Psoas muscle (tissue), 8 donors: ENCODE measurements at places on chromosomes 11 and 22.

DNA sequence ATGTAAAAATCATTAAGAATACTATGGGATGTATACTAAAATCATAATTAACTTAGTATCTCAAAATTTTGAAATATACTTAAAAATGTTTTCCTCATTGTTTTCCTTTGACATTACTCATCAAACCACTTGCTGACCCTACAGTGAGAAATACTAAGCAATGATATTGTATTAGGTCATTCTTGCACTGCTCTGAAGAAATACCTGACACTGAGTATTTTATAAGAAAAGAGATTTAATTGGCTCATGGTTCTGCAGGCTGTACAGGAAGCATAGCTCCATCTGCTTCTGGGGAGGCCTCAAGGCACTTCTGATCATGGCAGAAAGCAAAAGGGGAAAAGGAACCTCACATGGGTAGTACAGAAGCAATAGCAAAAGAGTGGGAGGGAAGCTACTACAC is 950.9 kb upstream of the CHORDC1 start:
- no peak overlapping the region for H3K27ac ChIP-seq
- H3K4me1 ChIP-seq: no peaks in the 10 kb centered on the region
- no peak for DNase-seq
- H3K4me3 ChIP-seq: no peak overlapping the region
- H3K36me3 ChIP-seq: no peaks in the 10 kb centered on the region
- H3K27me3 ChIP-seq: no peaks in the 10 kb centered on the region

- peaks cover 12% of the 10 kb centered on the region for H3K4me1 ChIP-seq
- H3K4me3 ChIP-seq: no peak overlapping the region
- H3K36me3 ChIP-seq: no peaks in the 10 kb centered on the region
- no peaks in the 10 kb centered on the region for H3K27me3 ChIP-seq
- H3K27ac ChIP-seq: no peak overlapping the region
Measured at GRCh38 chr22:24697172-24697571, 77.3 kb downstream of the PIWIL3 start.

DNA sequence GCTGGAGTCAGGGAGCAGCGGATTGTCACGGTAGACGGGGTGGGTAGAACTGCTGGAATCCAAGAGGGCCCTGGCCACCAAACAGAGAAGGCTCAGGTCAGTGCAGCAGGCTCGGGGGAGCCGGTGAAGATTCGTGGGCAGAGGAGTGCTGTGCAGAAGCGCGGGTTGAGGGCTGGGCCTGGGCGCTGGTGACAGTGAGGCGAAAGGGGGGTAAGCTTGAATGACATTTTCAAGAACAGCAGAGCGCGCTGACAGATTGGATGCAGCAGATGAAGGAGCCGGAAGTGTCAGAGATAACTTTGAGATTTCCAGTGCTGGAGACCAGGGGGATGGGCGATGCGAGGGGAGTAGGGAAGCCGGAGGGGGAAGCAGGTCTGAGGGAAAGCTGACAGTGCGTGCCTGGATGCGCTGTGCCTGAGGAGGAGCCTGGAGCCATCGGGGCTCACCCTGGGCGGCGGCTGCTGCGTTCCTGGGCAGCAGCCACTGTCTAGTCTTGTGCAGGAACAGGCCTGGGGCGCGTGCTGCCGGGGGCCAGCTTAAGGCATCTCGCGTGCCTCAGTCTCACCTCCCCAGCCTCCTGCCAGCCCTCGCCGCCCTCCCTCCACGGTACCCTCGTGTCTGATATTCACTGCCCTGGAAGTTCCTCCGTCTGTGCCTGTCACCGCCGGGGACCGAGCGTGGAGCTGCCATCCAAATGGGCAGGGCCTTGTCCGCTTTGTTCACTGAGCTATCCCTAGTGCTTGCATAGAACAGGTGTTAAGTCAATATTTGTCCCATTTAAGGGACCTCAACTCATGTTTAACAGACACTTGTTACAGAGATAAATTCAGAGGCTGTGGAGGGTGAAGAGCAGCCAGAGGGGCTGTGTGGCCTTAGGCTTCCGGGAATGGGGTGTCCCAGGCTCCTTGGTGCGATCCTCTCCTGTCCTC is 5.2 kb downstream of the GRIK4 start:
- no peaks in the 10 kb centered on the region for H3K36me3 ChIP-seq
- DNase-seq: peak; percentile 45
- peaks cover 46% of the 10 kb centered on the region for H3K27me3 ChIP-seq
- H3K4me3 ChIP-seq: no peak overlapping the region
- no peak overlapping the region for H3K27ac ChIP-seq
- H3K4me1 ChIP-seq: no peaks in the 10 kb centered on the region

DNA sequence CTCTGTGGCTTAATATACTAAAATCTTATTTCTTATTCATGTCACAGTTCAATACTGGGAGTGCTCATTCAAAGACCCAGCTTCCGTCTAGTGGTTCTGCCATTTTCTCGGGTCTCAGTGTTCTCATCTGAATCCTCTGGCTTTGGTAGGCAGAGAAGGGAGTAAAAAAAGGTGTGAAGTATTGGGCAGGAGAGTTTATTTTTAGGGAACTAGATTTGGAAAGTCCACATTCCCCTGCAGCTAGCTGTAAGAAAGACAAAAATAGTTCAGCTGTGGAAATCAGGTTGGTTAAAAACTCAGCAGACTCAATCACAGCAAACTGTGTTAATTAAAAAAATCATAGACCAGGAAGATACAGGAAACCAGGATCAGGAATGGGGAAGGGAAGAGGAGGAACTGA is 4.1 kb upstream of the LYVE1 start:
- no peaks in the 10 kb centered on the region for H3K27me3 ChIP-seq
- H3K4me3 ChIP-seq: no peak overlapping the region
- no peaks in the 10 kb centered on the region for H3K36me3 ChIP-seq
- H3K27ac ChIP-seq: peak overlapping the region; percentile 40
- no peak for DNase-seq
- H3K4me1 ChIP-seq: peaks cover 27% of the 10 kb centered on the region

DNA sequence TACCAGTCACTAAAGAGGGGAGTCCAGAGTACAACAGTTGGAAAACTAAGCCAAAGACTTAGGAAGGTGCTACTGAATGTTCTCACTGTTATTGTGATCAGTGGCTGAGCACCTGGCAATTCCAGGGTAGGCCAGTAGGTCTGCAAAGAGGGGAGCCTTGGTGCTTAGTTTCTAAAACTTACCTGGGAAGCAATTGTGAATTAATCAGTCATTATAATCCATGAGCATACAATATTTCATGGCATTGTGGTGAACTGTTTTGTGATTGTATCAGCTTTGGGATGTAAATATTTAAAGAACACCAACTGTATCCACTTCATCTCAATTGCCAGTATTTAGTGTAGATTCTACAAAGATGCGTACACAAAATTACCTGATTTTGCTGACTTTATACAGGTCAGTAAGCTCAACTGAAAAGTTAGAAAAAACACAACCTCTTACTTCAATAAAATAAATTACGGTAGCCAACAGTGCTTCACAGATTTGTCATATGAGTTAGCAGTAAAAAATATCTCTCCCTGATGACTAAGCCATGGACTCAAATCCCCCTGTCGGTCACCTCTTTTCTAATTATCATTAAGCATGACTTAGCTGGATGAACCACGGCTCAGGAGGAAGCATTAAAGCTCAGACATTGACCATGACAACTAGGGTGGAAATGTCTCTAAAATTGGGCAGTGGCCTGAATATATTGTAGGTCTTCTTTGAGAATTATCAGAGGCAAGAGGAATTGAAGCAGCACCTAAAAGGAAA is 30.8 kb upstream of the SORL1 start:
- H3K27ac ChIP-seq: no peak overlapping the region
- DNase-seq: no peak
- no peaks in the 10 kb centered on the region for H3K27me3 ChIP-seq
- no peaks in the 10 kb centered on the region for H3K36me3 ChIP-seq
- no peaks in the 10 kb centered on the region for H3K4me1 ChIP-seq

GRCh38 chr11:107857550-107858216 is 904 bp downstream of the SLC35F2 start:
- peak overlapping the region; percentile 81 for H3K4me3 ChIP-seq
- H3K36me3 ChIP-seq: no peaks in the 10 kb centered on the region
- no peak overlapping the region for H3K27ac ChIP-seq
- H3K4me1 ChIP-seq: peaks cover 5% of the 10 kb centered on the region
- peaks cover 9% of the 10 kb centered on the region for H3K27me3 ChIP-seq

- peaks cover 5% of the 10 kb centered on the region for H3K4me1 ChIP-seq
- H3K27me3 ChIP-seq: no peaks in the 10 kb centered on the region
- no peak overlapping the region for H3K27ac ChIP-seq
- no peak overlapping the region for H3K4me3 ChIP-seq
Measured at GRCh38 chr11:96075532-96075959, 151.6 kb upstream of the MTMR2 start.

DNA sequence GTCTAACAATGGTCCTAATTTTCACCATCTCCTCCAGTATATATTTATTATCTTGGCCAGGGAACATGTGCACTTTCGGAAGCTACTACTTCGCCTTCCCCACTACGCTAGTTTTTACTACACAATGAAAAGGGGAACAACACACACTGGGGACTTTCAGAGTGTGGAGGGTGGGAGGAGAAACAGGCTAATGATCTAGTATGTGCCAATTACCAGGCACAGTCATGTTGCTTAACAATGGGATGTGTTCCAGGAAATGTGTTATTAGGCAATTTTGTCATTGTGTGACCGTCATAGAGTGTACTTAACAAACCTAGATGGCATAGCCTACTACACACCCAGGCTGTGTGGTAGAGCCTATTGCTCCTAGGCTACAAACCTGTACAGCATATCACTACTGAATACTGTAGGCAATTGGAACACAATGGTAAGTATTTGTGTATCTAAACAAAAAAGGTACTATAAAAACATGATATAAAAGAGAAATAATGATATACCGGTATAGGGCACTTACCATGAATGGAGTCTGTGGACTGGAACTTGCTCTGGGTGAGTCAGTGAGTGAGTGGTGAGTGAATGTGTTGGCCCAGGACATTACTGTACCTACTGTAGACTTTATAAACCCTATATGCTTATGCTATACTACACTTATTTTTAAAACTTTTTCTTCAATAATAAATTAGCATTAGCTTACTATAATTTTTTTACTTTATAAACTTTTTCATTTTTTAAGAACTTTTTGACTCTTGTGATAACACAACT is 20.1 kb upstream of the CUL5 start:
- H3K27me3 ChIP-seq: no peaks in the 10 kb centered on the region
- H3K36me3 ChIP-seq: no peaks in the 10 kb centered on the region
- H3K4me3 ChIP-seq: no peak overlapping the region
- no peaks in the 10 kb centered on the region for H3K4me1 ChIP-seq

GRCh38 chr11:2095198-2095520 is 44.0 kb downstream of the IGF2 start:
- DNase-seq: peak; percentile 43
- no peak overlapping the region for H3K27ac ChIP-seq
- no peaks in the 10 kb centered on the region for H3K27me3 ChIP-seq
- H3K4me3 ChIP-seq: no peak overlapping the region
- H3K36me3 ChIP-seq: no peaks in the 10 kb centered on the region

- no peak overlapping the region for H3K4me3 ChIP-seq
- H3K4me1 ChIP-seq: no peaks in the 10 kb centered on the region
- no peak for DNase-seq
- no peaks in the 10 kb centered on the region for H3K36me3 ChIP-seq
- H3K27me3 ChIP-seq: no peaks in the 10 kb centered on the region
Measured at GRCh38 chr11:10072142-10072541, 221.9 kb downstream of the SBF2 start.

GRCh38 chr11:128291007-128291406 is 296.4 kb downstream of the ETS1 start:
- H3K4me1 ChIP-seq: peaks cover 6% of the 10 kb centered on the region
- no peak overlapping the region for H3K27ac ChIP-seq
- H3K4me3 ChIP-seq: no peak overlapping the region
- H3K27me3 ChIP-seq: no peaks in the 10 kb centered on the region

GRCh38 chr11:126188332-126189108 is 22.9 kb downstream of the RPUSD4 start:
- no peaks in the 10 kb centered on the region for H3K27me3 ChIP-seq
- no peak for DNase-seq
- no peak overlapping the region for H3K27ac ChIP-seq
- no peaks in the 10 kb centered on the region for H3K36me3 ChIP-seq
- peaks cover 27% of the 10 kb centered on the region for H3K4me1 ChIP-seq

- no peak for DNase-seq
- no peaks in the 10 kb centered on the region for H3K4me1 ChIP-seq
- no peaks in the 10 kb centered on the region for H3K27me3 ChIP-seq
- H3K4me3 ChIP-seq: no peak overlapping the region
Measured at GRCh38 chr11:65208785-65209710, 27.3 kb downstream of the CAPN1 start.

GRCh38 chr11:75582506-75582894 is 20.4 kb downstream of the SERPINH1 start:
- peak overlapping the region; percentile 88 for H3K27ac ChIP-seq
- H3K27me3 ChIP-seq: no peaks in the 10 kb centered on the region
- no peak for DNase-seq
- peaks cover 6% of the 10 kb centered on the region for H3K4me1 ChIP-seq
- H3K36me3 ChIP-seq: no peaks in the 10 kb centered on the region

DNA sequence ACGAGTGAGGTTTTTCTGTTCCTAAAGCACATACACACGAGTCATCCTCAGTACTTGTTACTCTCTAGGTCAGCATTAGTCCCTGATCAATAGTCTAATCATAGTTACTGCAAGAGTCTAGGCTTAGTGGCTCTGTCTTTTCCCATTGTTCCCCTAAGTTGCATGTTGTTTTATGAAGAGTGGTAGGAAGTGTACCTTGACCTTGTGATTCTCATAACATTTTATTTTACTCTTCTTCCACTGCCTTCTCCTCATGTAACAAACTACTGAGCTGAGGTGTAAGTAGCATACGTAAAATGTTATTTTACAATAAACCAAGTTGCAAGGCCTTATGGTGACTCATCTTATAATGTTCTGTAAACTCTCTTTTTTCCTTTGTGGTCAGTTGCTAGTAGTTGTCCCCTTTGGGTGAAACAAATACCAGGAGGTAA is 15.0 kb downstream of the METTL15 start:
- no peaks in the 10 kb centered on the region for H3K27me3 ChIP-seq
- H3K4me3 ChIP-seq: no peak overlapping the region
- no peaks in the 10 kb centered on the region for H3K36me3 ChIP-seq
- H3K4me1 ChIP-seq: no peaks in the 10 kb centered on the region
- no peak overlapping the region for H3K27ac ChIP-seq
- DNase-seq: no peak

DNA sequence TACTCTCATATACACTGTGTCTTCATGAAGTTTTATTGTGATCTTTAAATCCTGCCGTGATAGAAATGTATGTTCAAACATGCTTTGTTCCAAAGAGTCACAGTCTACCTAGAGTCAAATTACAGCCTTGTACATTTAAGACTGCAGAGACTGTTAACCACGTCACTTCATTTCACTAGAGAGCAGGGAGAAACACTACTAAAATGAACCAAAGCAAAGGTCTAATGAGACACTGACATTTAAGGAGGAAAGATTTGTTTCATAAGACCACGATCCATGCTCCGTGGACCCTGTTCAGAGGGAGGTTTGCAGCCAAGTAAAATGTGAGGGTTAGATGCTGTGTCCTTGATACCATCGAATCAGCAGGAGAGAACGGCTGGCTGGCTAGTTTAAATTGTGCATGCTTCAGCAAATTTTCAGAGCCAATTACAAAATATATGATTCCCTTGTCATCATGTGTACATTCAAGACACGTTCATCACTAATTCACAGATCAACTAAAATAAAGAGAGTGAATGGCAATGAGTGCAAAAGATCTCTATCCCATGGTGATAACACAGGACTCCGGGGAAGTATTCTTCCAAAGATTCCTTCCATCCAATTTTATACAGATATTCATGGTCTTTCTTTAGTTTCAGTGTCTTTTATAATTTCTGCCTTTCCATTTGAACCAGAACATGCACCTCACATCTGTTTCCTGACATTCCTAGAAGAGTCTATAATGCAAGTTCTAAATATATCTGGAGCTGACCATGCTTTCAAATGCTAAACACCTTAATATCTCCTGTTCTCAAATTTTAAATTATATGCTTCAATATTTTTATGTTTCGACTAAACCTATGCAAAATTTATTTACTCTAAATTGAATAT is 960.9 kb upstream of the FAT3 start:
- no peaks in the 10 kb centered on the region for H3K4me1 ChIP-seq
- no peak overlapping the region for H3K4me3 ChIP-seq
- no peak overlapping the region for H3K27ac ChIP-seq
- no peaks in the 10 kb centered on the region for H3K27me3 ChIP-seq
